D721Med (cell line): ENCODE measurements at places on chromosomes 12 and 14.

- no peak for DNase-seq
These were observed 109.6 kb downstream of the BCAT1 start for GRCh38 chr12:24839268-24839791.

DNA sequence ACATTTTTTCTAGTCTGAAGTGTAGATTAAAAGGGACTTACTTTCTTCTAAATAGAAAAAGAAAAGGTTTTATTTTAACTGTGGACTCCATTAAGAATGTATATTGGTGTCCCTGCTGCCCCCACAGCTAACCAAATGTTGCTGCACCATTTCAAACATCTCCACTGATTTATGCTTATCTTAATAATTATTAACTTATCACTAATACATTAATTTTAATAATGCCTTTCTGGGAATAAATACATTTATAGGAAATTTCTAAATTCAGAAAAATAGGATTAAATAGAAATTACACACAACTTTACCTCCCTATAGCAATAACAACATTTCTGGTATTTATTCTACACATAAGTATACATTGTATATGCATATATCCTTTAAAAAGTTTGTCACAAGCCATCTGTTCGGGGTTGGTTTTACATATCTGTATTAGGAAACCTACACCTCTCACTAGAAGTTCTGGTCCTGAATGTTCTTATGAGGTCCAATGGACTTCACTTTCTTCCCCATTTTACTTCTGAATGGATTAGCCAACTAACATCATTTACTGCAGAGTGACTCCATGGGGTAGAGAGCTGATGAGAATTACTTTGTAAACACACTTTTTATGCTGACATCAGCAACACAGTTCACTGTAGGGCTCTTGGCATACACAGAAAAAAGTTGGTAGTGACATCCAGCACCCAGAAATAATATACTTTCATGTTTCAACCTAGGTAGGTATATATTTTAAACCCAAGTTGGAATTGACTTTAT lies 9.4 kb upstream of the SELPLG start:
- DNase-seq, result no peak

DNA sequence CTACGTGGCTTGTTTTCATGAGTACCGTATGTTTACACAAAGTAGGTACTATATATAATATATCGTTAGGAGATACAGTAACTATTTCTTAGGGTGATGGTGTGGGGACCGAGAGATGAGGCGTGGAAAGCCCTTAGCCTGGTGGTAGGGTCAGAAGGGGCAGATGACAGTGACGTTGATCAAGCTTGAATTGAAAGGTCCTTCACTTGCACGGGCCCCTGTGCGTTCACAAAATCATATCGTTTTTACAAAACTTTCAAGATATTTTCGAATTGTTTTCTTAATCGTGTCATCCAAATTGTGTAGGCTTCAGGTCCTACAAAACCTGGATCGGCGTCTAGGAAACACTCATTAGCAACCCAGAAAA lies 881 bp upstream of the SOS2 start:
- no peak for DNase-seq

GRCh38 chr14:69247676-69248440 lies 12.1 kb upstream of the GALNT16 start:
- DNase-seq, result no peak

DNA sequence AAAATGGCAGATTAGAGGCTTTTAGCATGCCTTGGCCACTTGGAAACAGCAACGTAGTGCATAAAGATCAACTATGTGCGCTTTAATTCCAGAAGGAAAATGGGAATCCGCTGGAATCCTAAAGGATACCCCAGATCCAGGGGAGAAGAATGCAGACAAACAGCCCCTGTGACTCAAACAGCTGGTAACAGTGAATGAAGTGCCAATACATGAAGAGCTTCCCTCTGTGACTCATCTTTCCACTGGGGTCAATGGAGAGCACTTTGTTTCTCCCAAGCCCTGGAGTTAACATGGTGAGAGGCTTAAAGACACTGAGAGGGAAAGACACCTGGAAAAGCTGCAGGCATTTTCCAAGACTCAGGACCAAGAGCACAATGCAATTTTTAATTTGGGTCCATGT lies 263.1 kb downstream of the CEP128 start:
- DNase-seq, result no peak

- DNase-seq, result no peak
These were observed 8.9 kb upstream of the SAV1 start for GRCh38 chr14:50676814-50677516.

DNA sequence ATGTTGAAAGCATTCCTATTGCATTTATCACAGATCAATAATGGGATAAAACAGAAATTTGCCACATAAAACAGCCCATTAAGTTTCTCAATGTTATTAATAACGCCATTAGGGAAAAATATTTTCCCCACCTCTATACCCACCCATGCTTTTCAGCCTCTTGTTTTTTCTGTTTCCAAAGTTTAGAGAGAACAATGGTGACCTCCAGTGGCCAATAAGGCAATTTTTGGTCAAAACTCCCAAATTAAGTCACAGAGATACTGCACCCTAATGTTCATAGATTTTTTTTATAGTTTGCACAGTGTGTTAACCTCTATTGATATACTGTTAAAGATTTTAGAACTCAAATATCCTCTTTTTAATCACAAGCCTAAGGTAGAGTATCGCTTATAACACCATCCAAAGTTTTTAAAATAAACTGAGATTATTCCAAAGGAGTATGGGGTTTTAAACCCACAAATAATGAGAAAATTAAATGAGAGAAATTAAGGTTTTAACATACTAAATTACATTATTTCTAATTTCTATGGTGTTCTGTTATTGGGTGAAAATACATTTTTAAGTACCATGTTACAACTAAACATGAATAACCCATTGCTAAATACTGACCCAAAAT lies 184.7 kb upstream of the DCN start:
- no peak for DNase-seq

- DNase-seq, result no peak
These were observed 471.8 kb upstream of the FLRT2 start for GRCh38 chr14:85058150-85058549.
